NCI-H2171 (cell line): ENCODE measurements at places on chromosomes 16 and 17.

DNA sequence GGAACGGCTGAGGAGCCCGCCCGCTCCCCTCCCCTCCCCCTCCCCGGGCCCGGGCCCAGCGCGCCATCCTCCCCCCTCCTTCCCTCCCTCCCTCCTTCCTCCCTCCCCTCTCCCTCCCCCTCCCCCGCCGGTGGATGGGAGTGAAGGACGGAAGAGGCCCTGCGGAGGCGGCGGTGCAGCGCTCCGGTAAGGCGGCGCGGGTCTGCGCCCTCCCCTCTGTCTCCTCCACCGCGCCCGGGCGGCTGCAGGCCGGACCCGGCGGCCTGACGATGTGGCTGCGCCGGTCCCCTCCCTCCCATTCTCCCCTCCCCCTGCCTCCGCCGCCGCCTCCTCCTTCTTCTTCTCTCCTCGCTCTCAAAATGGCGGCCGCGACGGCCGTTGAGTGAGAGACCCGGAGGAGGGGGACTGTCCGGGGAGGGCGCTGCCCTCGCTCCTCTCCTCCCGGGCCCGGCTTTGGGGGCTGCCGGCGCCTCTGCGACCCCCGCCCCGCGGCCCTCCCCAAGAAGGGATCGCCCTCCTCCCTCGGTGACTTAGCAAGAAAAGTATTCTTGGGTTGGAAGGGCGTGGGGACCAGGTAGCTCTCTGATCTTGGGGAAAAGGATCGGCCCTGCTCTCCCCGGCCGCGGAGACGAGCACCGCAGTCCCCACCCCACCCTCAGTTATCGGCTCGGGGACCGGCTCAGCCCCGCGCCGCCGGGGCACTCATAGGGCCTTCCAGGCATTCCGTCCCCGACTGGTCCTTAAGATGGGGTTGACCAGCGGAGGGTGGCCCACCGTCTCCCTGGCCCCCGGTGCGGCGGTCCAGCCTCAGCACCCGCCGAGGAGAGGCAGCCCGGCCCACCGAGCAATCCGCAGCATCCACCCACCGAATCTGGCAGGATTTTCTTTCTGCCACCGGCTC, 617 bp downstream of the PAFAH1B1 start:
- DNase-seq: peak; percentile 71

- no peak for DNase-seq
These were observed 42.8 kb upstream of the GSE1 start for GRCh38 chr16:85570213-85570734.

- peak; percentile 66 for DNase-seq
These were observed at the start of gene PIGQ for GRCh38 chr16:569445-570254. Gene PIGQ (plus strand): TSS chr16:569968. CDS start chr16:574075, 4,107 bp downstream.

- DNase-seq: no peak
These were observed 9.9 kb upstream of the MVD start for GRCh38 chr16:88672776-88673175.

DNA sequence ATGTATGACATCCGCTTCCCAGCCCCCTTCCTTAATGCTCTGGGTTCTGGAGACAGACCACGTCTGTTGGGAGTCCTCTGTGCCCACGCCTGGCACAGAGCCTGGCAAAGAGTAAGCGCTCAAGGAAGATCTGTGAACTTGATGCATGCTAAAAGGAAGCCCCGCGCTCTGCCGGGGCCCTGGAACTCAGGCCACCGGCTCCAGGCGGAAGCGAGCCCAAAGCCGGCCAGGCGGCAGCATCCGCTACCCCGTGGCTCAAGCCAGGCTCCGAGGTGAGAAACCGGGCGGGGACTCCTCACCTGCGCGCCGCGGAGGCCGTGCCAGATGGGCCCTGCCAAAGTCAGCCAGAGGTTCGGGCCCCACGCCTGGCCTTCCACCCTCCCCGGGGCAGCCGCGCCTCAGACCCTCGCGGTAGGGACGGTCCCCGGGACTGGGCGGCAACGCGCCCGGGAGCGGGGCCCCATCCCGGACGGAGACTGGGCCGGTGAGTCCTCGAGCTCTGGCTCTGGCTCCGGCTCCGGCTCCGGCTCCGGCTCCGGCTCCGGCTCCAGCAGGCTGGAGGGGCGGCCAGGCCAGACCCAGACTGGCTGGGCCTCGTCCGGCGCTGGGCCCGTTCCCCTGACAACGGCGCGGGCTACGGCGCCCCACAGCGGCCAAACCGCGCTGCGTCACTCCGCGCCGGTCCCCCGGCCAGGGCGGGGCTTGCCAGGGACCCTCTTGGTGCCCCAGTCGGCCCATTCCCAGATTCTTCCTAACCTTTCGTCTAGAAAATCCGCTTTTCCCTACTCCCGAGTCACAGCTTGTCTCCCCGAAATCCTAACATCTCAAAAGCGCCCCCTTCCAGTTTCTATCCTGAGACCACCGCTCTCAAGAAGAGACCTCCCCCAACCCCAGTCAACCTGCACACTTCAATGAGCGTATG, at the start of gene ZDHHC1:
TSS of gene ZDHHC1 (minus strand) at position 606 of the 922 bp plus-strand sequence. CDS start 8,702 bp downstream, outside the sequence.
- peak; percentile 19 for DNase-seq

GRCh38 chr17:39927101-39927928, at the start of the genes LRRC3C and ORMDL3:
Gene LRRC3C (plus strand): TSS chr17:39927732. CDS start chr17:39941524, 13,792 bp downstream.
Gene ORMDL3 (minus strand): TSS chr17:39927601. CDS start chr17:39924203, 3,398 bp downstream.
- DNase-seq: peak; percentile 88

DNA sequence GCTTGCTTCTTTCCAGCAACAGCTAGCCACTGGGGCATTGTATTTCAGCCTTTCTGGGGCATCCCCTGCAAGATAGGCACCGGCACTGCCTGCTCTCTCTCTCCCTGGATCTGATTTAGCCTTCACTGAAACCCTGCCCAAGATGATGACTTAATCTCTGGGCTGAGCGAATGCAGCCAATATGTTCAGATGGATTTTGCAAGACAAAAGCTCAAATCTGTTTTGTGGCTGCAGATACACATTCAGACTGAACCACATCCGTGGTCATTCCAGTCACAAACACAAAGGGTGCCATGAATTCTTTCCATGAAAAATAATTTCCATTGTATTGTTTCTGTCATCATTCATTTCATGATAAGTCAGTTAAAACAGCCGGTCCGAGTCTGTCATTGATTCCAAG, 24.2 kb downstream of the SOST start:
- no peak for DNase-seq

DNA sequence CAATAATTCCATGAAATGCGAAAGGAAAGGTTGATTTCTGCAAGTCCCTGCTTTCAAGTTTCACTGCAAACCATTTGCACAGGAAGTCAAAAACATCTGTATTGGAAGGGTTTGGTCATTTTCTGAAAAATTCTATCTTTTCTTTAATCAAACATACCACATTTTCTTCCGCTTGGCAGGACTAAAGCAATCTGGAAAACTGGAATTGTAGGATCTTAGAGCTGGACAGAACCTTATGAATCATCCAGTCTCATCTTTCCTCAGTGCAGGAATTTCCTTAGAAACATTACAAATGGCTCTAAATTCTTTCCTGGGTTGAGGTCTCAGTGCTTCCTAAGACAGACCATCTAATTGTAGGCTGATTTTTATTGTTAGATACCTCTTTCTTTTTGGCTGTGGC, 111.5 kb upstream of the ELAC2 start:
- DNase-seq: no peak

GRCh38 chr16:1175566-1176279, 22.8 kb downstream of the CACNA1H start:
- no peak for DNase-seq

- no peak for DNase-seq
These were observed 46.1 kb downstream of the KCNJ16 start for GRCh38 chr17:70121126-70121525.

GRCh38 chr17:48626245-48627117, at the start of gene HOXB9:
Gene HOXB9 (minus strand): TSS chr17:48626358. CDS start chr17:48626269, 89 bp downstream.
- DNase-seq: no peak

GRCh38 chr17:40664582-40665333, at the start of gene KRT222:
Gene KRT222 (minus strand): TSS chr17:40665177. CDS start chr17:40665099, 78 bp downstream.
- DNase-seq: no peak

- no peak for DNase-seq
These were observed 195.9 kb downstream of the HS3ST3A1 start for GRCh38 chr17:13405807-13406206.

DNA sequence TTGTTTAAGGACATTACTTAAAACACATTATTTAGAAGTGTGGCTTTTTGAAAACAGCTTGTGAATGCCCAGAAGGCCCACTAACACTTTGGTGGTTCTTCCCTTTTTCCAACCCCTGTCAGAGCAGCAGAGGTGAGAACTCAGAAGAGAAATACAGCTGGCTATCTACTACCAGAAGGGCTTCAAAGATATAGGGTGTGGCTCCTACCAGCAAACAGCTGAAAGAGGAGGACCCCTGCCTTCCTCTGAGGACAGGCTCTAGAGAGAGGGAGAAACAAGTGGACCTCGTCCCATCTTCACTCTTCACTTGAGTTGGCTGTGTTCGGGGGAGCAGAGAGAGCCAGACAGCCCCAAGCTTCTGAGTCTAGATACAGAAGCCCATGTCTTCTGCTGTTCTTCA, 6.9 kb upstream of the RAPGEFL1 start:
- DNase-seq: no peak

- DNase-seq: no peak
These were observed 288.6 kb upstream of the CCL2 start for GRCh38 chr17:33966410-33967059.

GRCh38 chr16:30554557-30555314, 3.4 kb downstream of the ZNF764 start:
- DNase-seq: no peak

GRCh38 chr16:86077243-86077940, 178.4 kb downstream of the IRF8 start:
- no peak for DNase-seq

GRCh38 chr16:31141489-31142108, 6.1 kb upstream of the PRSS8 start:
- no peak for DNase-seq

DNA sequence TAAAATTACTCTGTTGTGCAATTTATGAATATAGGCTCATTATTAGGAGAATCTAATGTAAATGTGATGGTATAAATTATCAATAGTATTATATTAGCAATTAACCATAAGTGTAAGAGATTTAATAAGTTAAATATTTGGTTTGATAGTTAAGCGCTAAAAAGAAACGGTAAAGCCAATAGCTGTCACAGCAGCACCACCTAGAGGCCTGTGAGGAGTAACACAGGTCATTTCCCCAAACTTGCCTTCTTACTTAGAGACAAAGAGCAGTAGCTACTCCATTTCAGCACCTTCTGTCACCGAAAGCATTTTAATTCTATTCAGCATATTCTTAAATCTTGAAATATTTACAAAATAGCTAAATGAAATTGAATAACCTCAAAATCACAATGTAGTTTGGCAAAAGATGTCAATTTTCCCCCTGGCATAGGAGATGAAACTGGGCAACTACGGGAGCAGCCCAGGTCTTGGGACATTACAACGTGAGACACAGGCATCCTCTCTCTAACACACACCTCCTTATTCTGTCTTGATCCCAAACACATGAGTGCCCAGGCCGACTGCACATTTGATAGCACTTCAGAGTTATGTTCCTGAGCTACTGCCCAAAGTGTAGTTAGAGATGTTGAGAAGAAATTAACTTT, 14.3 kb upstream of the DYNLRB2 start:
- peak; percentile 35 for DNase-seq

GRCh38 chr16:53132406-53132805, 77.6 kb downstream of the CHD9 start:
- DNase-seq: no peak

GRCh38 chr17:48137656-48138055, 30.1 kb downstream of the SNX11 start:
- DNase-seq: no peak

DNA sequence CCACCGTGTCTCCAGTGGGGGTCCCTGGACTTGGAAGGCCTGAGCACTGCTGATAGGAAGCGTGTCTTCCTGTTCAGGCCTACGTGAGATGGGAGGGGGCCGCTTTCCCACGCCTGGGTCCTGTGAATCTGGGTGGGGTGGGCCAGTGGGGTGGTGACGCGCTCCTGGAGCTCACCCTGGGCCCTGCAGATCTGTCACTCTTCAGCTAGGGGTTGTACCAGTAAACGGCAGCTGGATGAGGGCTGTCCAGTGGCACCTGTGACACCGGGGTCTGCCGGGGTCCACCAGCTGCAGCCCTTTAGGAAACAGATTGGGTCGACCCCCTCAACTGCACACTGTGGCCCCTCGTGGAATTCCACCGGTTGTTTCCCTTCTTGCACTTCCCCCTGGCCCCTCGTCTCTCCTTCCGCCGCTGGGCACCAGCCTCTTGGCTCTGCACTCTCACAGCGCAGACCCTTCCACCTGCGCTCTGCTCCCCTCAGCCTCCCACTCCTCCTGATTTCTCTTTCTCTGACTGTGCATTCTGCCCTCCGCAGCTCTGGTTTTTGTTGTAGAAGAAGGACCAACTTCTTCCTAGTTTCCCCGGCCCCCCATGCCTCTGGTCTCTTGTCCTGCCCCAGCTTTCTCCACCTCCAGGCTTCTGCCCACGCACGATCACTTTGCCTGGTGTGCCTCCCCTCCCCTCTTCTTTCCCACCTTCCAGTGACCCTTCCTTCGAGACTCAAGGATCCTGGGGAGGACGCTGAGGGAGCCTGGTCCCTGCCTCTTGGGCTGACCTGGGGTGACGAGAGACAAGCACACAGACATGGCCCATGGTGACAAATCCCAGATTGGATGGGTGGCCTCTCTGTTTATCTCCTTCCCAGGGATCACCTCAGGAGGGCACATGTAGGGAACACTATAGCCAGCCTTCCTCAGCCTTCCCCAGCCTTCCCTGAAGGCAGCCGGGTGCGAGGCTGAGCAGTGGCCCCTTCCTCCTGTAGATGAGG, 4.8 kb downstream of the MRC2 start:
- DNase-seq: no peak

GRCh38 chr16:23927796-23928195, 92.0 kb downstream of the PRKCB start:
- no peak for DNase-seq

DNA sequence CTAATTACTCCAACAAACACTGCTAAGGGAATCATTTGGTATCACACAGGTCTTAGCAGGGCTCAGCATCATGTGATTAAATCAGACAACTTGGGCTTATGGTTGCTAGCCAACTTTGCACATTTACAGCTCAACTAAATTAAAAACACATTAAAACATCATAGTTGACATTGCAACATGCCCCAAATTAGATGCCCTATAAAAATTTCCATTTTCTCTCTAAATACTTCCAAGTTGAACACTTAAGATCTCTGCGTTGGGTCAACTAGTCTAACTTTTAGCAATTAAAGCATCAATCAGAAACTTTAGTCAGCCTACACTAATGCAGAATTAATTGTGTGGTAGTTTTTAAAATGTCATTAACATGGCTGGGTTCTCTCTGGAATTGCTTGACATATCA, 12.1 kb downstream of the DNAJC7 start:
- no peak for DNase-seq
